ENCODE measurements at places on chromosomes 2 and 18.

- DNase-seq = no peak
Observed at GRCh38 chr2:150404147-150404546, 83.3 kb downstream of the RND3 start.

- DNase-seq = no peak
Observed at GRCh38 chr2:77013457-77013856, 508.7 kb downstream of the LRRTM4 start.

- DNase-seq = no peak
Observed at GRCh38 chr2:65292461-65293011, 64.9 kb downstream of the ACTR2 start.

GRCh38 chr2:162565666-162566065, 221.7 kb downstream of the GCA start:
- no peak for DNase-seq

DNA sequence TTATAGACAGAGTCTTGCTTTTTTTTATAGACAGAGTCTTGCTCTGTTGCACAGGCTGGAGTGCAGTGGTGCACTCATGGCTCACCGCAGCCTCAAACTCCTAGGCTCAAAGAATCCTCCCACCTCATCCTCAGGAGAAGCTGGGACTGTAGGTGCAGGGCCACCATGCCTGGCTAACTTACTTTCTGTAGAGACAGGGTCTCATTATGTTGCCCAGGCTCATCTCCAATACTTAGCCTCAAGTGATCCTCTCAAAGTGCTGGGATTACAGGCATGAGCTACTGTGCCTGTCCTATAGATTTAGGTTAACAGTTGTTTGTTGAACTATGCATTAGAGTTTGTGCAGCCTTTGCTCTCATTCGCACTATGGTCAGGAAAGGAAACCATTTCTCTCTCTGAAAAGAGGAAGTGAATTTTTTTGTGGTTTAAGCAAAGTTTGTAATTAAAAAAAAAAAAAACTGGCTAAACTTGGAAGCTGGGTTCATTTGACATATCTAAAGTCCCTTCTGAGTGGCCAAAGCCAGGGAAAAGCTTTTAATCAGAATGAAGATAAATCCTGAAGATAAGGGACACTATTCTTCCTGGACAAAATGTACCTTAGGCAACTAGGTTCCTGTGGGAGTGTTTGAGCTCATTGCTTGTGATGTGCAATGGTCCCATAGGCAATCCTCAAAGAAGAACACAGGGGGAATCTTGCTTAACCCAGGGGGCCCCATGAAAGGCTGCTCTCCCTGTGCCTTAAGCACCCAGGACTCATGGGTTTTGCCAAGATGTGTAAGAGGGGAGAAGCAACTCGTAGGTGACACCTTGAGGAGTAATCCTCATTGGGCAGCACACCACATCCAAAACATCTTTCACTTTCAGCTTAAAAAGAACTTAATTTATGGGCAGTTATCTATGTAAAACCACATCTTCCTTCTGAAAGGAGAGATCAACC, 201.7 kb downstream of the MREG start:
- no peak for DNase-seq

DNA sequence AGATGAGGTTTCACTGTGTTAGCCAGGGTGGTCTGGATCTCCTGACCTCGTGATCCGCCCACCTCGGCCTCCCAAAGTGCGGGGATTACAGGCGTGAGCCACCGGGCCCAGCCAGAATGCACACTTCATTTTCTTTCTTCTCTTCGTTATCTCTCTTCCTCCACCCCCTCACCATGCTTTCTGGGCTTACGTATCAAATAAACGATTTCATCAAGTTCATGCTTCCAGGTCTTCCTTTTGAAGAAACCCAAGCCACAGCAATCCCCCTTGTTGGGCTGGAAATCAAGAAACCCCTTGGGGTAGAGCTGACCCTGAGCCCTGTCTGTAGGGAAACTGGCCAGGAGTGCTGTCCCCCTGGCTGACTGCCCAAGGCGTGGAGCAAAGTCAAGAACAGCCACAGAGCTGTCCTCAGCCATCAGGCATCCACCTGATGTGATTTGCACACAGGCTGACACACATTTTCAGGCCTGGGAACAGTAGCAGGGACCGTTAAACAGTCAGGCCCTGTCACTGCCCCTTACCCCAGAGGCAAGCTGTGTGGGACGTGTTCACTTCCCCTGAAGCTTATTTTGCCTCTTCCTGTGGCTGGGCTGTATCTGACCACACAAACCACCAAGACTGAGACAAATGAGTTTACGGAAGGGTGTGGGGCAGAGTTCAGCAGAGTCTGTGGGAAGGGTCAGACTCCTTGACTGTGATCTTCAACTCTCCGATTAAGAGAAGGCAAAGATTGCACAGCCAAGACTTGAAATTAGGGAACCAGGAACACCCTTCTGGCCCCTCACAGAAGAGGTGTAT, 15.1 kb upstream of the NMUR1 start:
- DNase-seq = no peak

GRCh38 chr18:46547520-46547919, 109.5 kb downstream of the LOXHD1 start:
- DNase-seq = no peak

DNA sequence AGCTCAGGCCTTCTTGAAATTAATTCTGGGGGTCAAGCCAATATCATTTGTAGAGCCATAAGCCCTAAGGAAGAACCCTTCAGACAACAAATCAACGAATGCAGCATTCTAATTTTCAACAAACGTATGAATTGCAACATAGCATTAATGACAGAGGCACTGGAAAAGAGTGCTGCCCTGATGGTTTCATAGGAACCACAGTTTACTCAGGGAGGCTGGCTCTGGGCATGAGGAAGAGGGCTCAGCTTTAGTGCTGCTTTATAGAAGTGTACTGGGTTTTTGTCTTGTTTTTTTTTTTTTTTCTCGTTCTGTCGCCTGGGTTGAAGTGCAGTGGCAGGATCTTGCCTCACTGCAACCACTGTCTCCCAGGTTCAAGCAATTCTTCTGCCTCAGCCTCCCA, 36.1 kb upstream of the CAB39 start:
- DNase-seq = no peak

- no peak for DNase-seq
Observed at GRCh38 chr2:4047961-4048891, 344.9 kb downstream of the DCDC2C start.

DNA sequence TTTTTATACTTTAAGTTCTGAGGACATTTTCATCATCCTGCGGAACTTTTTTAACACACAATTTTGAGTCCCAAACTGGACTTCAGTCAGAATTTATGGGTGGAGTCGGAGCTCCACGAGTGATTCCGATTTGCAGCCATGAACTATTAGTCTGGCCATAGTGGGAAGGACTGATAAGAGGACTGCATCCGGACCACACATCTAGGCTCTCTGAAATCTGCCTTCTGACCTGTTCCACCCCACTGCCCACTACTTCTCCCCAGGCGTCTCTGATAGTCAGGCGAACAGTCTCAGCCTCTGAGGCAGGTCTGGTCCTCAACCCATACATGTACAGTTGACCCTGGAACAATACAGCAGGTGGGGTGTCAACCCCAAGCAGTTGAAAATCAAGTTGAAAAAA, 5.2 kb downstream of the MRPL35 start:
- DNase-seq = no peak

- no peak for DNase-seq
Observed at GRCh38 chr2:25328152-25329085, 13.3 kb downstream of the DNMT3A start.

GRCh38 chr2:189336276-189336975, 104.8 kb upstream of the WDR75 start:
- DNase-seq = no peak

DNA sequence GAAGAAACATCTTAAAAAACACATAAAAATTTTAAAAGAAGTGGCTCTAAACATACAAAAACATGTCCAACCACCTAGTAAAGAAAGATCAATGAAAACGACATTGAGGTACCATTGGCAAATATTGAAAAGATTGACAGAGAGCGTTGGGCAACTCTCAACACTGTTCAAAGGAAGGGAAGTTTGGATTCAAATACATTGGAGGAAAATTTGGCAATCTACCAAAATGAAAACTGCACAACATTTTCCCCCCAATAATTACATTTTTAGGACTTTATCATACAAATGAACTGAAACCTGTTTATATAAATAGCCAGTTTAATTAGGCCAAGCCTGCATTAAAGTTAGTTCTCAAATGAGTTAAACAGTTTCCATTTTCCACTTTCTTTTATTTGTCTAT, 758.9 kb downstream of the NRXN1 start:
- no peak for DNase-seq

DNA sequence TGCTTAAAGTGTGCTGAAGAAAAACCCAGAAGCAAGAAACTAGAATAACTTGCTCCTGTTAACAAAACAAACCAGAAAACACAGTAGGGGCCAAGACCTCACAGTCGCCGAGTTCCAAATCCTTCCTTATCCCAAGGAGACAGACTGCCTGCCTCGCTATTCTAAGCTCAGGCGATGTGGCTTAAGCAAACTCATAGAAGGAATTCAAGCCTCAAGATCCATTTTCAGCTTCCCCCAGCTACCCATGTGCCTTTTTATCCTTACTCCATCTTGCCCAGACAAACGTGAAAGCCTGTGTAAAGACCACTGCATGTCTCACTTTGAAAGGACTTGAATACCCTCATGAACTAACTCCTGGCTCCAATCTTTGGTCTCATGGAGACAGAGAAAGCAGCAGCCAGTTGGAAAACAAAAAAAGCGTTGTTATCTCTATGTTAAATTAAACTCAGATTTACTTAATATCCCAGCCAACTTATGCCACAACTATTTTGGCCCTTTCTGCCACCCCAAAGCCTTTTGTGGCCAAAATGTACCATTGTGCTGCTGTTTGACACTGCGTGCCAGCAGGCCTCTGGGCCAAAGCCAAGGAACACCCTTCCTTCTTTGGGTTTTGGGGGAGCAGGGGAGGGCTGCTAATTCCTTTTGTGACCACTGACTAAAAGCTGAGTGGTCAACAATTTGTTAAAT, 123.2 kb upstream of the FZD5 start:
- no peak for DNase-seq

DNA sequence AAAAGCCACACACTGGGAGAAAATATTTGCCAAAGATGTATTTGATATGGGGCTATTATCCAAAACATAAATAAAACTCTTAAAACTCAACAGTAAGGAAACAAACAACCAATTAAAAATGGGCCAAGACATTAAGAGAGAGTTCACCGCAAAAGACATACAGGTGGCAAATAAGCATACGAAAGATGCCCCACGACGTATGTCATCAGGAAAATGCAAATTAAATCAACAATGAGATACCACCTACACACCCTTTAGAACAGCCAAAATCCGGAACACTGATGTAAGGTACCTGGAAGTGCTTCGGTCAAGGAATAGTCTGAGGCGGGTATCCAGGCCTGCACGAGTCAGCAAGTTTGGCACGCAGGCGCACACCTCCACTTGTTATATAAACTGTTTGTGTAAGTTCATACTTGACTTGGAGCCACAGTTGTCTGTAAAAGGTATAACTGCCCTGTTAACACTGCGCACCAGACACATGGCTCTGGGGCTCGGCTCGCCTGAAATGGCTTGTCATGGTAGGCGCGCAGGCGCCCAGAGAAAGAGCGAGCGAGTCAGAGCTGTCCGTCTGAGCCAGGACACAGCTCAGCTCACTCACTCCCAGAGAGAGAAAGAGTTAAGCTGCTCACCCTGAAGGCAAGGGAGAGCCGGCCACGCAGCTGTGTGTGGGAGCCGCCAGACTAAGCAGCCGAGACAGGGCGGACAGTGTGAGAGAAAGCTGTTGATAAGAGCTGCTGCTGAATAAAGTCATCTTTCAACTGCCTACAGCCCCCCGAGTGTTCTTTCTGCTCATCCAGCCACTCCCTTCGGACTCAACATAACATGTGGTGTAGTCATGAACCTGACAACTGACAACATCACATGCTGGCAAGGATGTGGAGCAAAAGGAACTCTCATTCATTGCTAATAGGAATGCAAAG, 87.3 kb downstream of the HNRNPLL start:
- no peak for DNase-seq

- DNase-seq = no peak
Observed at GRCh38 chr2:189226017-189226416, 46.5 kb upstream of the COL5A2 start.

DNA sequence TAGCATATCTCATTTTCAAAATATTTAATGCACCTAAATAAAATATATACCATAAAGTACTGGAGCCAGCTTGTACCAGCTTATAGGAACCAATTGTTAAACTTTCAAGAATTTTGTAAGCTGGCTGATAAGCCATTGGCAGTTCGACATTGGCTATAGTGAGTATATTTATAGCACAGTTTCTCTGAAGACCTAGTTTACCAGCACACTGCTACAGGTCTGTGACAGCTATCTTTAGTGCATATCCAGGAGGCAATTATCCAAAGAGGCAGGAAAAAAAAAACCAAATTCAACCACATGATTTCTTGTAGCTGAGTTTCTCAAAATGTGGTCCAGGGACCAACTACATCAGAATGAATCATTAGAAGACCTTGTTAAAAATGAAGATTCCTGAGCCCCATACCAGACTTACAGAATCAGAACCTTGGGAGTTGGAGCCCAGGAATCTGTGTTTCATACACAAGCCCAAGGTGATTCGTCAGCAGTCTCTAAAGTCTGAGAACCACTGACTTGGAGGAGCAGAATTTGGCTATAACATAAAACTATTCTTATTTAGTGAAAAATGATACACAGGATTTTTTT, 279.0 kb upstream of the NRP2 start:
- DNase-seq = peak; percentile 83

- no peak for DNase-seq
Observed at GRCh38 chr2:112712465-112712864, 8.4 kb upstream of the NT5DC4 start.

GRCh38 chr2:98896944-98897343, 39.1 kb downstream of the CRACDL start:
- no peak for DNase-seq

- no peak for DNase-seq
Observed at GRCh38 chr2:102703748-102704147, 58.1 kb upstream of the TMEM182 start.

DNA sequence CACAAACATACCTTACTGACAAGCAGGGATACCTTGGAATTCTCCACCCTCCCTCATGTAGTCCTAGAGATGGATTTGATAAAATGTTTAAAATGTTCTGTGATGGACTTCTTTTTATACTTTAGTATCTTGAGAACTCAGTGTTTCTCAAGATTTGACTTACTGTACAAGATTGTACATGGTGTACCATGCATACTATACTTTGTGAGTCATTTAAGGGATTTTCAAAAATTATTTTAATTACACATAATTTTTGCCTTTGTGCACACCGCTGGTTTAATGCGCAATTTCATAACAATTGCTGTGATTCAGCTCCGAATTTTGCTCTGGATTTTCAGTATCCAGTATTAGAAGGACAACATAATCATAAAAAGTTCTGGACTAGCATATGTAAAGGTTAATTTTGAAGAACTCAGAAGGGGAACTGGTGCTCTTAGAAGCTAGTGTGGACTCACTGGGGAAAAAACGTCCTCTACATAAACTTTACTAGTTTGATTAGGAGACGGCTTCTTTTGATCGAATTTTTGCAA, 78.6 kb upstream of the ACSL3 start:
- no peak for DNase-seq

GRCh38 chr2:109080757-109081156, 48.2 kb upstream of the SH3RF3 start:
- DNase-seq = no peak

GRCh38 chr2:120483355-120483754, 137.4 kb downstream of the INHBB start:
- no peak for DNase-seq
